ENCODE measurements at places on chromosomes 1 and 21.
A peak's percentile ranks its signal among the peaks of the same experiment; 100 is the strongest.

GRCh38 chr1:220356981-220357850 is 85.0 kb upstream of the RAB3GAP2 start:
- DNase-seq: no peak

DNA sequence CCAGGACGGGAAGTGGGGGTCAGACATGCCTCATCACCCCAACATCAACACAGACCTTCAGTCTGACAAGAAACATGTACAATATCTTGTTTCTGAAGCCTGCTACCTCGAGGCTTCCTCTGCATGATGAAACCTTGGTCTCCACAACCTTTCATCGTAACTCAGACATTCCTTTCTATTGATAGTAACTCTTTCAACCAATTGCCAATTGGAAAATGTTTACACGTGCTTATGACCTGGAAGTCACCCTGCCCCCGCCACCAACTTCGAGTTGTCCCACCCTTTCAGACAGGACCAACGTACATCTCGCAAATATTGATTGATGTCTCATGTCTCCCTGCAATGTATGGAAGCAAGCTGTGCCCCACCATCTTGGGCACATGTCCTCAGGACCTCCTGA is 159.5 kb downstream of the ETS2 start:
- no peak for DNase-seq

- DNase-seq: no peak
Observed at GRCh38 chr1:23140940-23141596, 27.6 kb downstream of the LUZP1 start.

DNA sequence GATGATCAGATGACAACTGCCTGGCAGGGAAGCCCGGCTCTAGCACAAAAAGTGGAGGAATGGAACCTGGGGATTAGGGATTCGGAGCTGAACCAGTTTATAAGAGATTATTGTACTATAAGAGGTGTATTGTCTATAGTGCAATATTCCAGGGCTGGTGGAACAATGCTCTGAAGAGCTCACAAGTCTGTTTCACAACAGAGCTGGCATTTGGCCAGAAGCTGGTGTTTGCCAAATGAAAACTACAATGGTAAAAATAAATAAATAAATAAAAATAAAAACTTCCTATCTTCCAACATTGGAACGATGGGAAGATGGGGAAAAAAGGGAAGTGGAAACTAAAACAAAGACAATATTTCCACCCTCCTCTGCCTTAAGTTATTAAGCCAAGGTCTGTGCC is 73.5 kb downstream of the CHODL start:
- DNase-seq: no peak

DNA sequence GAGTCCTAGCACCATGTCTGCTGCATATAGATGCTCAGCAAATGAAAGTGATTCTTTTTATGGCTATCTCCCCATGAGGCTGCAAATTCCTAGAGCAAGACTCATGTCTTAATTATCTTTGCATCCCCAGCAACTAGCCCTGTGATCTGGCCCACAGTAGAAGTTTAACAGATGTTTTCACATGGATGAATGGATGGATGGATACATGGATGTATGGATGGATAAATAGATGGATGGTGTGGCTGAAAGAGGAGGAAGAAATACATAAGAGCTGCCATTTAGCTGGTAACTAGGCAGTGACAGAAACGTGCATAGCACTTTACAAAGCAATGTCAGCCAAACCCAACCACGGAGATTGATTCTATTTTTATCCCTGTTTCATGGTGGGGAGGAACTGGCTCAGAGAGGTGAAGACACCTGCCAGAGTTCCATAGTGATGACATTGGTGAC is 32.7 kb upstream of the ZBTB40 start:
- peak; percentile 6 for DNase-seq

- peak; percentile 23 for DNase-seq
Observed at GRCh38 chr1:18256282-18257235, 149.0 kb downstream of the IGSF21 start.

DNA sequence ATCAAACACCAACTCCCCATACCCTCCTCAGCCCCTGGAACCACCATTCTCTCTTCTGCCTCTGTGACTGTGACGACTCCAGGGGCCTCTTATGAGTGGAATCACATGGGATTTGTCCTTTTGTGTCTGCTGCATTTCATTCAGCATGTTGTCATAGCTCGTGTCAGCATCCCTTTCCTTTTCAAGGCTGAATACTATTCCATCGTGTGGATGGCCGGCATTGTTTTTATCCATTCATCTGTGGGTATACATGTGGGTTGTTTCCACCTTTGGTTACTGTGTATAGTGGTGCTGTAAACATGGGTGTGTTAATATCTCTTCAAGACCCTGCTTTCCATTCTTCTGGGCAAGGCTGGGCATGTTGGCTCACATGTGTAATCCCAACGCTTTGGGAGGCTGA is 17.1 kb upstream of the OBSCN start:
- DNase-seq: no peak

DNA sequence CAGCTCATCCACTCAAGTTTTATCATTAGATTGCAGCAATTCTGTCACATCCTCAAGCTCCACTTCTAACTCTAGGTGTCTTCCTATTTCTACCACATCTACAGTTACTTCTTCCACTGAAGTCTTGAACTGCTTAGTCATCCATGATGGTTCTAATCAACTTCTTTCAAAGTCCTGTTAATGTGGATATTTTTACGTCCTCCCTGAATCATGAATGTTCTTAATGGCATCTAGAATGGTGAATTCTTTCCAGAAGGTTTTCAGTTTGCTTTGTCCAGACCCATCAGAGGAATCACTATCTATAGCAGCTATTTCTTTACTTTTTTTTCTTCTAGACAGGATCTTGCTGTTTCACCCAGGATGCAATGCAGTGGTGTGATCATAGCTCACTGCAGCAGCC is 78.0 kb upstream of the RNPC3 start:
- DNase-seq: no peak

- DNase-seq: no peak
Observed at GRCh38 chr1:16153096-16153998, 2.5 kb downstream of the EPHA2 start.

GRCh38 chr1:93821423-93822144 is 57.4 kb downstream of the DNTTIP2 start:
- DNase-seq: no peak

DNA sequence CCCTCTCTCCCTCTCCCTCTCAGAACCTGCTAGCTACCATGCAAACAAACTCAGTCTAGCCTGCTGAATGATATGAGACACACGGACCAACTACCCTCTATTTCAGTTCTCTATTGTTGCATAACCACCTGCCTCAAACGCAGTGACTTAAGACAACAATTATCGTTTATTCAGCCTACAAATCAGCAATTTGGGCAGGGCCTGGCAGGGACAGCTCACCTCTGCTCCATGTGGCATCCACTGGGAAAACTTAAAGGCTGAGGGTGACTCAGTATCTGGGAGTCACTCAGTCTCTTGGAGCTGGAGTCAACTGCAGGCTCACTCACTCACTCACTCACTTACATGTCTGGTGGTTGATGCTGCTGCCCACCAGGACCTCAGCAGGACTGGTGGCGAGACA is 121.3 kb downstream of the SEC16B start:
- no peak for DNase-seq

DNA sequence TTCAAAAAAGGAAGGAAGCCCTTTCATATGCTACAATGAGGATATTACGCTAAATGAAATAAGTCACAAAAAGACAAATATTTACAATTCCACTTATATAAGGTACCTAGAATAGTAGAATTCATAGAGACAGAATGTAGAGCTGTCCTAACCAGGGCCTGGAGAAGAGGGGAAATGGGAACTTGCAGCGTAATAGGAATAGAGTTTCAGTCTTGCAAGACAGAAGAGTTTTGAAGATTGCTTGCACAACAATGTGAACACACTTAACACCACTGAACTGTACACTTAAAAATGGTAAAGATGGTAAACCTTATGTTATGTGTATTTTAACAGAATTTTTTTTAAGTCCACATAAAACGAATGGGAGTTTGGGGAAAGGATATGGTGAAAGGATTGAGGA is 2.9 kb downstream of the CD1B start:
- no peak for DNase-seq

DNA sequence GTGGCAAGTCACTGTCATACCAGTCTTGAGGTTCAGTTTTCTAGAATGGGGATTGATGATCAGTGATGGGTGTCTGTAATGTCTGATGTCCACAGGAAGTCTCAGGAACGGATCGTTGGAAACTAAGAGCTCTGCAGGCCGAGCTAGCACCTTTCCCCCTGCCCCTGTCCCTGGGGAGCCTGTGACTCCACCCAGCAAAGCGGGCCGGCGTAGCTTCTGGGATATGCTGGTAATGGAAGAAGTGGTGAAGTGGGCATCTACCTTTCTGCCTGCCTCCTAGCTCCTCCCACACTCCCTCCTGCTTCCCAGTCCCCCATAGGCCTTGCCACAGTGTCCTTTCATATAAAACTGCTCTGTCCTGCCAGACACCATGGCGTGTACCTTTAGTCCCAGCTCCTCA is 13.4 kb downstream of the HYI start:
- no peak for DNase-seq

DNA sequence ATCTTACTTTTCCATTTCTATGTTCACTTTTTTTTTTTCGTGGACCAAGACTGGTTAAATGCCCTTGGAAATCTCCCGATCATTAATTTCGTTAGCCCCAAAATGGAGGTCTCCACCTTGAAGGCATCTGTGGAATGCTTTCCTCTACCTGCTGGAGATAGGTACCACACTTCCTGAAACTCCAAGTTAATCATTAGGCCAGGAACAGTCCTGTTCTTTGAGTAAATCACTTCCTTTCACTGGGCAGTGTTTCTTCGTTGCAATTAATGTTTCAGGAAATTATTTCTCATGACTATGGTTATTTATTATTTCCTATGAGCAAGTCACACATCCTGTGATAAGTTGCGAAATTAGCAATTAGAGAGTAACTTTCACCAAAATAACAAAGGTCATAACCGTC is 225.2 kb upstream of the LYPLAL1 start:
- no peak for DNase-seq

GRCh38 chr1:101313356-101313755 is 76.5 kb downstream of the S1PR1 start:
- DNase-seq: no peak

DNA sequence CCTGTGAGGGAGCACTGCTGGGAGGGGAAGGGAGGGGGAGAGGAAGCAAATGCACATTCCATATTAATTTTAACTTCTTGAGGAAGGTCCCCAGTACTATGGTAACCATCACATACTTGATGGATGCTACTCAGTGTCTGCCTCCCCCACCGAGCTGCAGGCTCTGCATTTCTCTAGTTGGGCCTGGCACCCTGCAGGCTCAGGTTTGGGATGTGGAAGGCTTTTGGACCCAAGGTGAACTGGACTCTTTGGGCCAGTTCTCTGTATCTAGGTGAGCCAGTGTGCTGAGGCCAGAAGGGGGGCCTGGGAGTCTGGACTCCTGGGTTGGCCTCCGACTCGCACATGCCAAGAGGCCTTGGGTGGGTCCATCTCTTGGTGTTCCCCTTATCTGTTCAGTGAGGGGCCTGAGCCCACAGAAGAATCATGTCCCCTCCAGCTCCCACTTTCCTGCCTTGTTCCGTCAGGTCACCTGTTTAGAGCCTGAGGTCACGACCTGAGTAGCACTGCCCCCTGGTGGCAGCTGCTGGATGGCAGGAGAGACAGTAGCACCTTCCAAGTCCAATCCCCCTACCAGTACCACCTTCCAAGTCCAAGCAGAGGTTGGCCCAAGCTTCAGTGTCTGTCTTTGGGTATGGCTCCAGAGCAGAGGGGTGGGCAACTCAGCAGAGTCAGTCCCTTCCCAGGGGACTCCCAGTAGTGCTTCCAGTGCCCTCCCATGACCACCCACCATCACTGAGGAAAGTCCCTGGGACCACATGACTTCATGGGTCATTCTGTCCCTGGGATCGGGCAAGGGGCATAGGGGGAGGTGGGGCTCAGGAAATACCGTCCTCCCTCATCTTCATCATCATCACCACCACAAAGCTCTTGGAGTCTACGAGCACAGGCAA is 241.8 kb downstream of the TRABD2B start:
- peak; percentile 31 for DNase-seq

- no peak for DNase-seq
Observed at GRCh38 chr1:200971428-200971903, 52.0 kb downstream of the KIF21B start.

DNA sequence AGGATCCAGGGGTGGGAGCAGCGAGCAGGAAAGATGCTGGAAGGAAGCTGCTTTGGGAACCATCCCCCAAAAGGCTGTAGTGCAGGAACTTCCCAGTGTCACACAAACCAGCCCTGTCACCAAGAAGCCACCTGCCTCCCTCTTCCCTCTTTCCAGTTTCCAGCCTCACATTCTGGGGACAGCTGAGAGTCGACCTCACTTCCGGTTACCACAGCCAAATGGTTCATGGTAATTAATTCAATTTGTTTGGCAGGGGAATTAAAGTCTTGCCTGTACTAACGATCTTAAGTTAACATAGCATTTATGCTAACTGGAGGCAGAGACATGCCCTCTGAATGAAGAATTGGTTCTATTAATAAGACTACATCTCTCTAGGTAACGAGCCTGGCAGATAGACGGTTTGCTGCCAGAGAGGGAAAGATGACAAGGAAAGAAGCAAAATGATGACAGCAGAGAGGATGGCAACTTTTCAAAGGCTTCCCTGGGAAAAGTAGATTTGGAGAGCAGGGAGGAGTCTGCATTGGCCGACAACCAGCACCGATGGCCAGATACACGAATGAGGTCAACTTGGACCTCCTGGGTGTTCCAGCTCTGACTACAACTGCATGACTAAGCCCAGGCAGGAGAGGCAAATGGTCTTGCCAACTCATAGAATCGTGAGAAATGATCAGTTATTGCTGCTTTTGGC is 64.1 kb downstream of the TMCO4 start:
- DNase-seq: no peak

GRCh38 chr1:165376041-165376810 is 19.7 kb upstream of the LMX1A start:
- no peak for DNase-seq

- peak; percentile 63 for DNase-seq
Observed at GRCh38 chr1:223531742-223532341, 133.7 kb downstream of the CAPN8 start.

DNA sequence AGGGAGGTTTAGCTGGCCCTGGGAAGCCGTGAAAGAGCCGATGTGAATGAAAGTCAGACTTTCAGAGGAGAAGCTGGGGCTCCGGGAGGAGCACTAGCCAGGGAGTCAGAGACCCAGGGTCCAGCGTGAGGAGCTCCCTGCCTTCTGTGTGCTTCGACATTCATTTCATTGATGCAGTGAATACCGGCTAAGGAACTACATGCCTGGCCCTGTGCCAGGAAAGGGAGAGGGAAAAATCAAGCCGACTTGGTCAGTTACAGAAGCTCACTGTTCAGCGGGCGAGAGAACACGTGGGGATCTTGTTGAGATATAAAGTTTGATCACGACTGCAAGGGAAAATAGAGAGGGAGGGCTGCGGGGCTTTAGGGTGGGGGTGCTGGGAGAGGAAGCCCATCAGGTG is 76.7 kb upstream of the RUNX3 start:
- no peak for DNase-seq

GRCh38 chr21:43735236-43736091 is 16.5 kb downstream of the PDXK start:
- DNase-seq: no peak

GRCh38 chr1:230694464-230694863 is 19.5 kb downstream of the AGT start:
- no peak for DNase-seq
